ENCODE measurements at places on chromosomes 16 and 17.

GRCh38 chr16:11010575-11011221, 66.3 kb downstream of the CLEC16A start:
- DNase-seq, result no peak

DNA sequence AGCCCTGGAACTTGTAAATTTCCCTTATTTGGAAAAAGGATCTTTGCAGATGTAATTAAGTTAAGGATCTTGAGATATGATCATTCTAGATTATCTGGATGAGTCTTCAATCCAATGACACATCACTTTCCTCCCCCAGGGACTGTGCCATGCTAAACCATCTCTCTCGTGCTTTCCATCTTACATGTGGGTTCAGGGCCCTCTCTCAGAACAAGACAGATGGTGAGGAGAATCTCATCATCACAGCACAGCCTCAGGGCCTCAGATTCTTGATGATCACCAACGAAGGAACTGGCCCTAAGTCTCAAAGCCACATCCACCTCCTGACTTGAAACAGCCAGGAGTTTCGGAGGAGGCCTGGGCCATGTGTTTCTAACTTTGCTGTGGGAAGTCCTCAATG, 78.7 kb downstream of the LITAF start:
- DNase-seq, result no peak

DNA sequence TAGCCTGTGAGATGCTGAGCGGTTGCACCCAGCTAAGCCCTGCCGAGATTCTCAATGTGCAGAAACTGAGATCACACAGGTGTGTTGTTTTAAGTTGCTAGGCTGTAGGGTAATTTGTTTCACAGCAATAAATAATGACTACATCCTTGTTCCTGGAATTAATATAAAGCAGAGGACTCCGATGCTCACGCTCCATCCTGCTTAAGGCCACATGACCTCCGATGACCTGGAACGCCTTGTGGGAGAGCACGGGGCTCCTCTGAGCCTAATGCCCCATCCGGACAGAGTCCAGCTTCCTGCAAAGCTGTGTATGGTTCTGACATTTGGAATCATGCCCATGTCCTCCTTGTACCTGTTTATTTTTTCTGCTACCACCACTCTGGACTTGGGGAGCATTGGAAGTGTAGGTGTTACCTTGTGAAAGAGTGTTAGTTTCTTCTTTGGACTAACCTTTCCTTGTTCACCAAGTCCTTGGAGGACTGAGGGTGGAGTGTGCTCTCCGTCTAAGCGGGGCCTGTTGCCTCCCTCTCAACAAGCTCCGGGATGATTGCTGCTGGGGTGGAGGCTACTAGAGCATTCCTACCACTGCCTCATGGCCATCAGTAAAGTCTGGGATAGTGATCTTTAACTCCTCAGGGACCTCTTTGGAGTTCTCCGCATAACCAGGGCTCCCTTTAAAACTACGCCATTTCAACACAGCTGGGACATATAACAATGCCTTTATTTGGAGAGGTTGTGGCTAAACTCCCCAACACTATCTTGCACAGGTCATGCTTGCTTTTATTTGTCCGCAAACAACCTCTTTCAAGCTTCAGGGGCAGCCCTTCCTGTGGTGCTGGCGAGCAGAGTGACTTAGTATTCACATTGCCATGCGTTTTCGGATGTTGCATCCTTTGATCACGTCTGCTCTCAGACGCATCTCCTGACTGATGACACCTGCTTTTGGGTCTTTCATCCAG, 125.4 kb downstream of the IRX3 start:
- no peak for DNase-seq

- no peak for DNase-seq
Observed at GRCh38 chr17:63399316-63399715, 46.8 kb downstream of the CYB561 start.

GRCh38 chr16:67531247-67531646, 2.6 kb downstream of the RIPOR1 start:
- DNase-seq, result no peak

DNA sequence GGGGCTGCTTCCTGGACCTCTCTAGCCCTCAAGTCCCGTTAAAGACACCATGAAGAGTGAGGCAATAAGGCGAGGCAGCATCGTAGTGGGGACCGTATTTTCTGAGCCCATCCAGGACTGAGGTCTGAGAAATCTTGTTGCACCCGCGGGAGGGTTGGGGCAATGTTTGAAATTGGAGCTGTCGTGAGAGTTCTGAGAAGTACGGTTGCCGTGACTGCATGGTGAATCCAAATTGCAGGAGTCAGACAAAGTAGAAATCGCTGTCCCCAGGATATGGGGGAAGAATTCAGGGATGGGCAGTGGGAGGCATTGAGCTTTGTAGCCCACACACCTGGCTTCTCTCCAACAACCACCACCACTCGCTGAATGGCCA, 42.0 kb upstream of the RPL38 start:
- DNase-seq, result no peak

DNA sequence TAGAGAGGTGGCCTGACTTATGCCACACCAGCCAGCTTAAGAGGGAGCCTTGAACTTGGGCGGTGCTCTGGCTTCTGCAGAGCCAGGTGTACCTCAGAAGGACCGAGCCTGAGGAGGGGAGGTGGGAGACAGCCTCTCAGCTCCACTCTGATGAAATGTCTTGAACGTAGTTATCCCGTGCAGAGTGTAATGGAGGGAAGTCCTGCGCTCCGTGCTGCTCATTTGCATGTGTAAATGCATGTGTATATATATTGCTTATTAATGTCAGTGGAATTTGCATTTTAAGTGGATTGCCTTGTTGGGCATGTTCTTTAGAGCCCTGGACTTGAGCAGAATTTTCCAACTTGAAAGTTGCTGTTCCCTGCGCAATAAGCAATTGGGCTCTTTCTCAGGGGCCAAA, 264.9 kb upstream of the SDK2 start:
- no peak for DNase-seq

- DNase-seq, result no peak
Observed at GRCh38 chr17:4789701-4789950, 862 bp downstream of the GLTPD2 start.

- no peak for DNase-seq
Observed at GRCh38 chr17:64920419-64921172, 1.3 kb upstream of the LRRC37A3 start.

DNA sequence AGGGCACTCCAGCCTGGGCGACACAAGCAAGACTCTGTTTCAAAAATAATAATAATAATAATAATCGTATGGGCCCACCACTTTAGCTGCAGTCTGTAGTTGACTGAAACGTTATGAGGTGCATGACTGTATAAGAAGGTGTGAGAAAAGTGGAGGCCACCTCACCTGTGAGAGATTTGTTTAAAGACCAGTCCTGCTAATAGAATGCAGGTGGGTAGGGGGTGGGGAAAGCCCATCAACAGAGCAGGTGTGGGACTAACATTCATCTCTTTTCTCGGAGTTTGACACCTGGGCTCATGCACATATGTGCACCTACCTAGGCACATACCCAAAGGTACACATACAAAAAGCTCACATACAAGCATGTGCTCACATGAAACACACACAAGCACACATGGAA, 68.0 kb upstream of the TOB1 start:
- DNase-seq, result no peak

GRCh38 chr16:73252446-73252845, 204.5 kb upstream of the ZFHX3 start:
- no peak for DNase-seq

DNA sequence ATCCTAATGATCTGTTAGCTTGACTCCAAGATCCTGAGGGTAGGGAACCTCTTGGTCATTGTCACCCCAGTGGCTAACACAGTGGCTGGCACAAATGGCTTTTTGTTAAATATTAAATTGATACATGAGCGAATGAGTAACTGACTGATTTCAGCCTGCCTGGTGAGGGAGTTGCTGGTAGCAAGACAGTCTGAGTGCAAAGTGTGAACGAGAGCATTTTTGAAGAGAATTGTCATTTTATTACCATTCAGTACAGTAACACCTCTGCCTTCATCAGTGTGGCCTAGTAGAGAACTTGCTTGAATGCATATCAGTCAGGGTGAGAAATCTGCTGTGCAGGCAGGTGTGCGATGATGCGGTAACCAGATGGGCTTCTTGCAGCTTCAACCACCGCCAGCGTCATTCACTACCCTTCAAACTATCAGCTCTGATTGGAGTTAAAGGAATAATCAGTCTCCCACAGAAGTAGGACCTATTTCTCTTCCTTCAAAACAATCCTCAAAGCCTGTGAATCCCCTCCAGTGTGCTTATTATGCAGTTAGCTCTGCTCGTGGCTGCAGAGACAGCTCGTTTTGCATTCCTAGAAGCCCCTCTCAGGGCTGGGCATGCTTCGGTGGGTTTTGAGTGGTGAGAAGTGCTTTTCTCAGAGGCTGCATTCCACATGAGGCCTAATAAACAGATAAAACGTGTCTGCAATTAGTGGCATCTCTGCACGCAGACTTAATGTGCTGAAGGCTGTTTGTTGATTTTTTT, 29.0 kb downstream of the HEXIM2 start:
- no peak for DNase-seq

GRCh38 chr17:69090365-69090764, 29.6 kb upstream of the ABCA9 start:
- DNase-seq, result no peak
